Activated CD4-positive, alpha-beta T cell treated with anti-CD3 and anti-CD28 coated beads for 36 hours (primary cell): ENCODE measurements at places on chromosomes 1 and 21.

GRCh38 chr1:235945775-235946570, 79.3 kb upstream of the LYST start:
- H3K27ac ChIP-seq, result no peak overlapping the region
- peaks cover 8% of the 10 kb centered on the region for H3K4me1 ChIP-seq
- DNase-seq, result no peak
- no peaks in the 10 kb centered on the region for H3K36me3 ChIP-seq

DNA sequence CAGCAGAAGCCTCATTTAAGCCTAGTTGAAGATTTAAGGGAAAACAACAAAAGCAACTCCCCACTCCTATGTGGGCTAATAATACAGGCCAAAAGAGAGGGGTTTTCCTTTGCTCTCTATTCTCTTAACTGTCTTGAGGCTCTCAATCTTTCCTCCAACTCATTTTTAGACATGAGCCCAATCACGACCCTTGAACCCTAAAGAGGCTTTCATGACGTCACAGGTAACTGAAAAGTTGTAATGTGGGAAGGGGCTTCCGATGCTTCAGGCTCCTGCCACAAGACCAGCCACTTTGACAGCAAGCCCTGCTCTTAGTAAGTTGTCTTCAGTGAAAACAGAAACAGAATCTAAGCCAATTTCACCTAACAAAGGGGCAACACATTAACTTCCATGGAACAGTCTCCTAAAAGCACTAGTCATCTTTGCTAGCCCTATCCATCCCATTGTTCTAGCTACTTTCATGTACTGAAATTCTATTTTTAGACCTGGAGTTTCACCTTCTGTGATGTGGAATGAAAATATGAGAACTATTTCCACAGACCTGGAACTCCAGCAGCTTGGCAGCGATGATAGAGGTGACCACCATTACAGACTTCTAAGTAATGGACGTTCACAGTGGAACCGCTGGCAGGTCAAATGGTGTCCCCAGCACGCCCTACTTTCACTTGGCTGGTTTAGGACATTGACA, 36.3 kb downstream of the GPR161 start:
- no peak overlapping the region for H3K27ac ChIP-seq
- no peaks in the 10 kb centered on the region for H3K4me1 ChIP-seq
- no peaks in the 10 kb centered on the region for H3K27me3 ChIP-seq
- no peak for DNase-seq
- no peak overlapping the region for H3K4me3 ChIP-seq

- no peak overlapping the region for H3K27ac ChIP-seq
- no peak overlapping the region for H3K4me3 ChIP-seq
- DNase-seq, result no peak
- H3K4me1 ChIP-seq, result peaks cover 3% of the 10 kb centered on the region
- H3K36me3 ChIP-seq, result no peaks in the 10 kb centered on the region
These were observed 58.2 kb downstream of the WLS start for GRCh38 chr1:68173936-68174737.

DNA sequence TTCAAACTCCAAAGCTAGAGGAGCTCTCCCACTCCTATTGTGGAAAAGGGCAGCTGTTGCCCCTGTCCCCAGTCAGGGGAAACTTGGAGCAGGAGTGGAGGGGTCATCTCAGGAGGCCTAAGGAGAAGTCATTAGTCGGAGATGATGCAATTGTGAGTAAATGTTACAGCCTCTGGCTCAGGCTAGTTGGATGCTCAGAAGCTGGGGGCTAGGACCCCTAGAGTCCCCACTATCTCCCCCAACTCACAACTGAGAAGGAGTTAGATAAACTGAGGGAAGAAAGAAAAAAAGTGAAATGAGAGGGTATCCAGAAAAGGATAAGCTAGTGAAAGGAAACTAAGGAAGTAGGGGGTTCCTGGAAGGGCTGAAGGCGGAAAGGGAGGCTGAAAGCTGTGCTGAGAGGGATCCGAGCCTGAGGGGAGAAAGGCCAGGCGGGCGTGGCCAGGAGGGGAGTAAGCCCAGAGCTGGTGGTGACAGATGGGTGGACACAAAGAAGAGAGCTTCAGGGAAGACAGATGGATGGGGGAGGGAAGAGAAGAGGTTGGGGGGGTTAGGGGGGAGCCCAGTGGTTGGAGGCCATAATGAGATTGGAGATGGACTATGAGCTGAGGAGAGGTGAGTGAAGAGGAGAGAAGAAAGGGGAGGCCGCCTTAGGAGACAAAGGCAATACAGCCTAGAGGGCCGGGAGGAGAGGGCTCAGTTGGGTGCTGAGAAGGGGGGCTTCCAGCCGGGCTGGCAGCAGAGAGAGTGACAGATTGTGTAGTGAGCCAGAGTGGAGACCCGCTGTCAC, 4.5 kb upstream of the NHLH1 start:
- peaks cover 19% of the 10 kb centered on the region for H3K36me3 ChIP-seq
- H3K27ac ChIP-seq, result peak overlapping the region; percentile 71

DNA sequence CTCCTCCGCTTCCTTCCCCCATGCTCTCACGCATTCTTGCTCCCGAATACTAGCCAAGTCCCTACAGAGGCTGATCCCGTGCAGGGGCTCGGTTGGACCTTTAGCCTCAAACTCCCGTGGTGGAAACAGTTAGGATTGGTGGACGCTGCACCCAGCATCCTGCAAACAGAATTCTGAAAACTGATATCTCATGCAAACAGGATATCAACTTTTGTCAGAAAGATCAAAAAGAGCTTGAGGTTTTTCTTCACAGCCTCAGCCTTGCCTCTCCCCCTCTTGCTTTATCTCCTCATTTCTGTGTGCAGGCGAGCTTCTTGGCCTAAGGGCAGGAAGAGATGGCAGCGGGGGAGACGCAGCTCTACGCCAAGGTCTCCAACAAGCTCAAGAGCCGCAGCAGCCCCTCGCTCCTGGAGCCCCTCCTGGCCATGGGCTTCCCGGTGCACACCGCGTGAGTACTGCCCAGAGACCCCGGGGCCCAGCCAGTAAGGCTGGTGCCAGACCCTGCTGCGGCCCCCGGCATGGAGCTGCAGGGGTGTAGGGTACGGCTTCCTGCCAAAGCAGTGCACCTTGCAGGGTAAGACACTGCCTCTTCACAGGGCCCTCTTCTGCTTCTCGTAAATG, at the start of gene UBASH3A:
Gene UBASH3A (plus strand): TSS at position 292 of the 621 bp plus-strand sequence. CDS start 44 bp downstream, at position 336.
- peaks cover 62% of the 10 kb centered on the region for H3K4me1 ChIP-seq
- H3K4me3 ChIP-seq, result peak within 1 kb of the TSS; percentile 99
- H3K36me3 ChIP-seq, result peaks cover 77% of the 10 kb centered on the region
- peak within 1 kb of the TSS; percentile 98 for H3K27ac ChIP-seq
- peak; percentile 66 for DNase-seq

- no peak overlapping the region for H3K4me3 ChIP-seq
- H3K36me3 ChIP-seq, result peaks cover 12% of the 10 kb centered on the region
- H3K27ac ChIP-seq, result no peak overlapping the region
- H3K27me3 ChIP-seq, result peaks cover 3% of the 10 kb centered on the region
- H3K4me1 ChIP-seq, result peaks cover 7% of the 10 kb centered on the region
These were observed 8.0 kb upstream of the NAV1 start for GRCh38 chr1:201530741-201531531.

GRCh38 chr1:30324251-30325084, 398.9 kb downstream of the MATN1 start:
- no peaks in the 10 kb centered on the region for H3K36me3 ChIP-seq
- DNase-seq, result no peak
- no peak overlapping the region for H3K27ac ChIP-seq
- no peaks in the 10 kb centered on the region for H3K4me1 ChIP-seq
- no peak overlapping the region for H3K4me3 ChIP-seq
